CD8-positive, alpha-beta memory T cell (primary cell): ENCODE measurements at places on chromosomes 16 and 17. TPM values are rescaled to one million over a fixed set of nuclear protein-coding genes. Genes with fewer than 3 reads are reported as not detected.
A peak's percentile ranks its signal among the peaks of the same experiment; 100 is the strongest.

The GRAPL gene
- total RNA-seq: 3.7 TPM

DNA sequence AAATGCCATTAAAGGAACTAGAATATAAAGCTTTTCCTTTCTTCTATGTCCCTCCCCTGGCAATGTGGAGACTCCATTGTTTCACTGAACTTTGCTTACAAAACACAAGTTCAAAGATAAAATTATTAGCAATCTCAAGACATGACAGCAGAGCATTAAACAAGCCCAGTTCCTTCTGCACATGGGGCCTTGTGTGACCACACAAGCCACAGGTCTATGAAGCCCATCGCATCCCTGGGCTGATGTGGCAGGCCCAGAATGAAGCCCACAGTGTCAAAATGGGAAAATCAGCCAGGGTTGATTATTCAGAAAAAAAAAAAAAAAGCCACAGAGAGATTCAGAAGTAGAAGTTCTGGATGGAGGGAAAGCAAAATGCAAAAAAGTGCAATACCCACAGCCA is 12.9 kb upstream of the SLC39A11 start:
- H3K4me1 ChIP-seq: no peaks in the 10 kb centered on the region
- no peak overlapping the region for H3K4me3 ChIP-seq
- no peaks in the 10 kb centered on the region for H3K36me3 ChIP-seq
- H3K27ac ChIP-seq: no peak overlapping the region

GRCh38 chr17:68908045-68908444 is 47.1 kb downstream of the ABCA8 start:
- no peak overlapping the region for H3K4me3 ChIP-seq
- no peaks in the 10 kb centered on the region for H3K36me3 ChIP-seq
- H3K4me1 ChIP-seq: no peaks in the 10 kb centered on the region
- H3K27ac ChIP-seq: no peak overlapping the region
- DNase-seq: no peak

DNA sequence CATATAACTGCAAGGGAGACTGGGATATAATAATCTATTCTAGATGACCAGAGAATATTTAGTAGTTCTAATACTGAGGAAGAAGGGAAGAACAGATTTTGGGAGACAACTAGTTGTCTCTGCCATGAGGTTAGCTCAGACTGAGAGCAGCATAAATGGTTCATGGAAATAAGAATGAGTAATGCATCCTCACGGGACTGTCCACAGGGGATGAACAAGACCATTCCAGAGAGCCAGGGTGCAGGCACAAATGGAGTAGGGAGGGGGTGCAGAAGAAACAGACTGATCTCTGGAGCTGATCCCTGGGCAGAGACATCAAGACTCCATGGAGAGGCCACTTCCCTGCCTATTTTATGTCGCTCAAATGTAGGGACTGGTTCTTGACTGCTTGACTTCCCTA is 30.4 kb downstream of the NLRC5 start:
- H3K4me1 ChIP-seq: peaks cover 84% of the 10 kb centered on the region
- DNase-seq: no peak

DNA sequence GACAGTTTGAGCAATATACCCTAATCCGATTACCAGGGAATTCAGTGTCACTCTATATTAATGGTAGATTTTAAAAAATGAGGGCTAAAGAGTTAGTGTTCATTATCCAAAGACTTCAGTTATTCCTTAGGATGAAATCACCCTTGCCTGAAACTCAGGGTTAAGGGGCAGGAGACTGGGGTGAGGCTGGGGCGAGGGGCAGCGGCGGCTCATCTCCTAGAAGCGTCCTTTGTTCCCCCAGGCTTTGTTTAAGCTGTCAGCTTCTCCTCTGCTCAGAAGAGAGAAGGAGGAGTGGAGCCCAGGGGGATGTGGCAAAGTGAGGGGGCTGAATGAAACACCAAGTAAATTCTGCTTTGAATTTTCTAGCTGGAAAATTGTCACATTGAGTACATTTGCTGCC is 117.7 kb upstream of the ELAC2 start:
- H3K4me3 ChIP-seq: no peak overlapping the region
- DNase-seq: no peak
- no peaks in the 10 kb centered on the region for H3K36me3 ChIP-seq
- no peak overlapping the region for H3K27ac ChIP-seq

GRCh38 chr17:72192800-72193192 is 72.0 kb downstream of the SOX9 start:
- H3K4me1 ChIP-seq: no peaks in the 10 kb centered on the region
- no peak overlapping the region for H3K27ac ChIP-seq
- H3K36me3 ChIP-seq: no peaks in the 10 kb centered on the region

GRCh38 chr16:50245417-50246298 is 20.7 kb upstream of the ADCY7 start:
- H3K27ac ChIP-seq: peak overlapping the region; percentile 51
- peaks cover 6% of the 10 kb centered on the region for H3K4me1 ChIP-seq
- H3K4me3 ChIP-seq: peak overlapping the region; percentile 47
- no peaks in the 10 kb centered on the region for H3K27me3 ChIP-seq
- H3K36me3 ChIP-seq: no peaks in the 10 kb centered on the region

GRCh38 chr17:38881600-38882191 is 11.8 kb downstream of the LASP1 start:
- H3K36me3 ChIP-seq: peaks cover 43% of the 10 kb centered on the region
- no peak overlapping the region for H3K4me3 ChIP-seq
- no peaks in the 10 kb centered on the region for H3K27me3 ChIP-seq
- H3K27ac ChIP-seq: no peak overlapping the region
- DNase-seq: peak; percentile 63

- H3K27me3 ChIP-seq: no peaks in the 10 kb centered on the region
- no peaks in the 10 kb centered on the region for H3K4me1 ChIP-seq
- no peak overlapping the region for H3K4me3 ChIP-seq
- no peak for DNase-seq
Measured at GRCh38 chr17:81114351-81115093, 50.8 kb upstream of the PVALEF start.

The SIRT7 gene
- 41.4 TPM for total RNA-seq

The C16orf96 gene
- total RNA-seq: 0.11 TPM

The PLD6 gene
- 28.4 TPM for total RNA-seq

The ARHGAP27 gene
- total RNA-seq: 39.9 TPM

DNA sequence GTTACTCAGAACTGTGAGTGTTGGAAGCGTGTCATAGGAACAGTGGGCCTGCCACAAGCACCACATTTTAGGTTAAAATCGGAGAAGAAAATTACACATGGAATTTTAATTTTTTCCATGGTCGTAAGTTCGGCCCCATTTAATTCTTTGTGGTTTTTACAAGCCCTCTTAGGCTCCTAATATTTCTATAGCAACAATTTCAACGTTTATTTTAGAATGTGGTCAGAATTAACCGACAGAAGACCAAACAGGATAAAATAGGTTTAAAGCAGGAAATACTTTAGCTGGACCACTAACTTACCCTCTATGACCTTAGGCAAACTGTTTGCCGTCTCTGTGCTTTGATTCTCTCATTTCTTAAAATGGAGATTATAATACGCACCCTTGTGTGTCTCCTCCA is 69.9 kb downstream of the FTO start:
- no peak overlapping the region for H3K27ac ChIP-seq
- no peaks in the 10 kb centered on the region for H3K4me1 ChIP-seq
- DNase-seq: no peak
- H3K4me3 ChIP-seq: no peak overlapping the region
- H3K36me3 ChIP-seq: no peaks in the 10 kb centered on the region

- no peaks in the 10 kb centered on the region for H3K27me3 ChIP-seq
- no peak overlapping the region for H3K27ac ChIP-seq
- no peaks in the 10 kb centered on the region for H3K4me1 ChIP-seq
- H3K4me3 ChIP-seq: no peak overlapping the region
- DNase-seq: peak; percentile 22
Measured at GRCh38 chr16:69796285-69797118, 34.4 kb downstream of the WWP2 start.

- no peak overlapping the region for H3K4me3 ChIP-seq
- H3K27me3 ChIP-seq: no peaks in the 10 kb centered on the region
- peaks cover 9% of the 10 kb centered on the region for H3K4me1 ChIP-seq
- H3K36me3 ChIP-seq: no peaks in the 10 kb centered on the region
Measured at GRCh38 chr17:60305141-60305540, 86.8 kb downstream of the USP32 start.

DNA sequence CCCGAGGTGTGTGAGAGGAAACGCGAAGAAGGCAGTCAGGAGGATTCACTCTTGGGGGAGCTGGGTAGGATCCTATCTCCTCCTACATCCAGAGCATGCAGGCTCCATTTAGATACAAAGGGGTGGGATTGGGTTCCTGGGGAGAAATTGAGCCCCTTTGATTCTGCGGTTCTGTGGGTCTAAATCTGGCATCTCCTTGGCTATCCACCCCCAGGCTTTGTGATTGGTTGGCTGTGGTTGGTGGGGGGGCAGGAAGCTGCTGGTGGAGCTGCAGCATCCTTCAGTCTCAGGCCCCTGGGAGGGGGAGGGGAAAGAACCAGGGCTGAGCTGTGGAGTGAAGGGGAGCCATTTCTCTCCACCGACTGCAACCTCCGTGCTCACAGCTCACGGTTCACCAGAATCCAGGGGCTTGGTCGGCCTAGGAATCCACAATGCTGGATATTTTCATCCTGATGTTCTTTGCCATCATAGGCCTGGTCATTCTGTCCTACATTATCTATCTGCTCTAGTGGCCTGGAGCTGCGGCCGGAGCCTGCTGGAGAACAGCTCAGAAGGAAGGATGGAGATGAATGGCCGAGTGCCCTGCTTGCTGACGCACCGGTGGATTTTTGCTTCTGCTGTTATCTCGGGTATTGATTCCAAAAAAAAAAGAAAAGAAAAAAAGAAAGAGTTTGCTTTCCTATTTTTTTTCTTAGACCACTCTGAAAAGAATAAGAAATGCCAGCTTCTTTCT is at the start of gene LASP1NB:
LASP1NB (plus strand) TSS at position 352 of the 733 bp plus-strand sequence.
- H3K4me1 ChIP-seq: peaks cover 24% of the 10 kb centered on the region
- DNase-seq: peak; percentile 73
- no peaks in the 10 kb centered on the region for H3K36me3 ChIP-seq
- H3K27ac ChIP-seq: no peak within 1 kb of the TSS
- no peak within 1 kb of the TSS for H3K4me3 ChIP-seq
- H3K27me3 ChIP-seq: no peaks in the 10 kb centered on the region

- H3K36me3 ChIP-seq: no peaks in the 10 kb centered on the region
- no peak overlapping the region for H3K27ac ChIP-seq
- H3K27me3 ChIP-seq: no peaks in the 10 kb centered on the region
Measured at GRCh38 chr17:6457688-6458459, 13.6 kb downstream of the PIMREG start.

The ZFP3 gene
- total RNA-seq: 4.2 TPM

DNA sequence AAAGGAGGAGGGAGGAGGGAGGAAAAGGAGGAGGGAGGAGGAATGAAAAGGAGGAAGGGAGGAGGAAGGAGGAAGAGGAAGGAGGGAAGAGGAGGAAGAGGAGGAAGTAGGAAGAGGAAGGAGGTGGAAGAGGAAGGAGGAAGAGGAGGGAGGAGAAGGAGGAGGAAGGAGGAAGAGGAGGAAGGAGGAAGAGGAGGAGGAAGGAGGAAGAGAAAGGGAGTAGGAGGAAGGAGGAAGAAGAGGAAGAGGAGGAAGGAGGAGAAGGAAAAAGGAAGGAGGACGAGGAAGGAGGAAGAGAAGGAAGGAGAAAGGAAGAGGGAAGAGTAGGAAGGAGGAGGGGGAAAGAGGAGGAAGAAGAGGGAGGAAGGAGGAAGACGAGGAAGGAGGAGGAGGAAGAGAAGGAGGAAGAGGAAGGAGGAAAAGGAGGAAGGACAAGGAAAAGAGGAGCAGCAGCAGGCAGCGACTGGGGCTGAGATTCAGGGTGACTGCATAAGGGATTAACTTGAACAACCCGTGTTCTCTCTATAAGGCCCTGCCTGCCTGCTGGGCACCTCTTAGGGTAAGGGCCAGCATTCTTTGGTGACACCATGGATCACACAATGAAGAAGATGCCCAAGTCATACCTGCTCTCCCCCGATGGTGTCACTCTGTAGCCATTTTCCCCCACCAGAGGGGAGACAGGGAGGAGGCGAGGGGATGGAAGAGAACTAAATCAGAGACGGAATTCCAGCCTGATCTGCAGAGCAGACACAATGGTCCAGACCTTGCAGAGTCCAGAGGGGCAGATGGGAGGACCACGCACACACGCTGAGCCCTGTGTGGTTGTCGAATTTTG is 1.4 kb upstream of the IL34 start:
- no peaks in the 10 kb centered on the region for H3K36me3 ChIP-seq
- no peaks in the 10 kb centered on the region for H3K4me1 ChIP-seq
- no peak overlapping the region for H3K27ac ChIP-seq
- no peak overlapping the region for H3K4me3 ChIP-seq

GRCh38 chr17:61750656-61751055 is 112.7 kb downstream of the BRIP1 start:
- no peaks in the 10 kb centered on the region for H3K4me1 ChIP-seq
- no peaks in the 10 kb centered on the region for H3K36me3 ChIP-seq
- H3K27me3 ChIP-seq: no peaks in the 10 kb centered on the region
- H3K27ac ChIP-seq: no peak overlapping the region
- H3K4me3 ChIP-seq: no peak overlapping the region
- no peak for DNase-seq

- no peaks in the 10 kb centered on the region for H3K4me1 ChIP-seq
- H3K27me3 ChIP-seq: no peaks in the 10 kb centered on the region
- no peaks in the 10 kb centered on the region for H3K36me3 ChIP-seq
- H3K27ac ChIP-seq: no peak overlapping the region
- H3K4me3 ChIP-seq: no peak overlapping the region
Measured at GRCh38 chr16:82990155-82990554, 363.4 kb downstream of the CDH13 start.

- no peaks in the 10 kb centered on the region for H3K4me1 ChIP-seq
- H3K27ac ChIP-seq: no peak overlapping the region
- DNase-seq: no peak
Measured at GRCh38 chr16:75868636-75869632, 142.6 kb upstream of the CPHXL start.

The FBXO39 gene
- not detected for total RNA-seq

DNA sequence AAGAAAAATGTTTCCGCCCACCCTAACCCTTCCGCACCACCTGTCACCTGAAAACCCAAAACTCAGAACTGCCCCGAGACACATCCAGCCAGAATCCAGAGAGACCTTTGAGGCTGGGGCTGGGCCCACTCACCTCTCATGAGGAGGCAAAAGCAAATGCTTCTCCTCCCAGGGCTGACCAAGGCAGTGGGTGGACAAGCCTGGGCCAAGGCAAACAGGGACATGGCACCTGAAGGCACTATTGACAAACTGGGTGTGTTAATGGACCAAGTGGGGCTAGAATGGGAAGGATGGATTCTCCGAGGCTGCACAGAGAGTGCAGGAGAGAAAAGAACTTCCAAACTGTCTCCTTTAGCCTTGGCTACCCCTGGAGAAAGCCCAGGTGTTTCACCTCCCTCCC is 54.4 kb downstream of the SOX9 start:
- no peak for DNase-seq
- H3K4me3 ChIP-seq: no peak overlapping the region
- no peak overlapping the region for H3K27ac ChIP-seq
- no peaks in the 10 kb centered on the region for H3K27me3 ChIP-seq
- H3K4me1 ChIP-seq: no peaks in the 10 kb centered on the region

DNA sequence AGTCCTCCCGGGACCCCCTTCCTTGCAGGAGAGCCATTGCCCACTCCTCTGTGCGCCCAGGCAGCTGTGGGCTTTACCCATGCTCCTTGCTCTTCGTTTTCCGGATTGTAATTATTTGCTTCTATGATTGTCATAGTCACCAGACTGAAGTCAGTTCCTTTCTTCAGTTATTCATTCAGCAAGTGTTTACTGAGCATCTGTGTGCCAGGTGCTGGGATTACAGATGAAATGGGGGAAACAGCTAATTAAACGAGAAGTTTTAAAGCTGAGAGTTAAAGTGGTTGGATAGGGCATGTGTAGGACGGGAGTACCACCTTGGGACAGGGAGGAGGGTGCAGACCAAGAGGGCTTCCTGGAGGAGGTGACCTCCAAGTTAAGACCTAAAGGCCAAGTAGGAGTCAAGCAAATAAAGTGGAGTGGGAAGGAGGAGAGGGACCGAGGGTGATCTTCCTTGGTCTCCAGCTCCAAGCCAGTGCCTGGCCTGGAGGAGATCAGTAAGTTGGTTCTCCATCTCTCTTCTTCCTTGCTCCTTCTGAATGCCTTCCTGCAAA is 126.6 kb downstream of the OR1D5 start:
- no peaks in the 10 kb centered on the region for H3K4me1 ChIP-seq
- H3K27ac ChIP-seq: no peak overlapping the region
- H3K4me3 ChIP-seq: no peak overlapping the region
- H3K27me3 ChIP-seq: no peaks in the 10 kb centered on the region
- DNase-seq: no peak
